Upper lobe of left lung (tissue), 6 donors: ENCODE measurements at places on chromosomes 3 and 15. TPM values are rescaled to one million over a fixed set of nuclear protein-coding genes. Genes with fewer than 3 reads are reported as not detected.

- no peak for DNase-seq
- peaks cover 6% of the 10 kb centered on the region for H3K4me1 ChIP-seq
- H3K27me3 ChIP-seq, result no peaks in the 10 kb centered on the region
- H3K27ac ChIP-seq, result peak overlapping the region; percentile 50
- H3K36me3 ChIP-seq, result no peaks in the 10 kb centered on the region
- no peak overlapping the region for H3K4me3 ChIP-seq
These were observed 113.2 kb downstream of the RFTN1 start for GRCh38 chr3:16400106-16400931.

GRCh38 chr3:85342915-85343314, 384.1 kb downstream of the CADM2 start:
- no peak for DNase-seq
- H3K4me1 ChIP-seq, result no peaks in the 10 kb centered on the region
- no peak overlapping the region for H3K27ac ChIP-seq
- H3K36me3 ChIP-seq, result no peaks in the 10 kb centered on the region
- H3K4me3 ChIP-seq, result no peak overlapping the region

DNA sequence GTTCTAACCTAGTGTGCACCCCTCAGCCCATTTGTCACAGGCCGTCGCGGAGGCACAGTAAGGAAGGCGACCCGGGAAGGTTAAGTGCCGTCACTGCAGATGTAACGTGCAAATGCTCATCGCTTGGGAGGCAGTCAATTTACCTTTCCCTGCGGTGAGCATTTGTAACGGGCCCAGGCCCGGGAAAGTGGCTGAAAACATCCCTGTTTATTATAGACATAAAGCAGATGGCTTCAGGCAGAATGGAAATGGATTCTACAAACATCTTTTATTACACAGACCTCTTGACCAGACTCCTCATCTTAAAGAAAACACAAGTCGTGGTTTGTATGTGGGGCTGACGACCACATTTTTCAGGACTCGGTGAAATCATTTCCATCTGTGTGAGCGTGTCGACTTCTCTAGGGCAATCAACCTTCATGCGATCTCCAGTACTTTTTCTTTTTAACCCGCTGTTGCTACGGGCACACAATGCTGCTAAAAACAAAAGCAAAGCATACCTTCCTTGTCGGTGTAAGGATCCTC, 43.6 kb downstream of the NMNAT3 start:
- peak; percentile 5 for DNase-seq
- no peaks in the 10 kb centered on the region for H3K4me1 ChIP-seq
- no peaks in the 10 kb centered on the region for H3K36me3 ChIP-seq
- no peaks in the 10 kb centered on the region for H3K27me3 ChIP-seq
- no peak overlapping the region for H3K27ac ChIP-seq

GRCh38 chr3:183006396-183007002, 26.2 kb upstream of the DCUN1D1 start:
- H3K4me1 ChIP-seq, result no peaks in the 10 kb centered on the region
- H3K36me3 ChIP-seq, result no peaks in the 10 kb centered on the region
- H3K27ac ChIP-seq, result no peak overlapping the region

- H3K4me3 ChIP-seq, result no peak overlapping the region
- DNase-seq, result no peak
- no peaks in the 10 kb centered on the region for H3K4me1 ChIP-seq
- H3K27ac ChIP-seq, result no peak overlapping the region
- H3K36me3 ChIP-seq, result no peaks in the 10 kb centered on the region
These were observed 15.8 kb downstream of the SLC9A9 start for GRCh38 chr3:143832433-143832832.

DNA sequence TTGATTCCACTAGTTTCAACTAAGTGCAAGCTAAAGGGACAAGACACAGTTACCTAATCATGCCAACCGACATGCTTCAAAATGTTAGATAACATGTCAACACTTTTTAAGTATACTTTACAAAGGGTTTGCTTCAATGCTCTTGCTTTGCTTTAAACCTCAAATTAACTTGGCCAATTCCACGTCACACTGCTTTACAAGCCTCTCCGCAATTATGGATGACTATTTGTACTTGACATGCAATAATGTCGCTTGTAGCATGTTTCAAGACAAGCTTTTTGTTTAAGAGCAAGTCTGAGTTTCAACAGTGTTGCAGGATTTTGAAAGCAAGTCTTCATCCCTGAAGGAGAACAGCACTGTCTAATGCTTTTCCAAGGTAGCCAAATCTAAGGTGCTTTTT, 86.9 kb downstream of the CNTN3 start:
- no peak for DNase-seq
- no peaks in the 10 kb centered on the region for H3K27me3 ChIP-seq
- no peak overlapping the region for H3K27ac ChIP-seq
- H3K36me3 ChIP-seq, result no peaks in the 10 kb centered on the region

DNA sequence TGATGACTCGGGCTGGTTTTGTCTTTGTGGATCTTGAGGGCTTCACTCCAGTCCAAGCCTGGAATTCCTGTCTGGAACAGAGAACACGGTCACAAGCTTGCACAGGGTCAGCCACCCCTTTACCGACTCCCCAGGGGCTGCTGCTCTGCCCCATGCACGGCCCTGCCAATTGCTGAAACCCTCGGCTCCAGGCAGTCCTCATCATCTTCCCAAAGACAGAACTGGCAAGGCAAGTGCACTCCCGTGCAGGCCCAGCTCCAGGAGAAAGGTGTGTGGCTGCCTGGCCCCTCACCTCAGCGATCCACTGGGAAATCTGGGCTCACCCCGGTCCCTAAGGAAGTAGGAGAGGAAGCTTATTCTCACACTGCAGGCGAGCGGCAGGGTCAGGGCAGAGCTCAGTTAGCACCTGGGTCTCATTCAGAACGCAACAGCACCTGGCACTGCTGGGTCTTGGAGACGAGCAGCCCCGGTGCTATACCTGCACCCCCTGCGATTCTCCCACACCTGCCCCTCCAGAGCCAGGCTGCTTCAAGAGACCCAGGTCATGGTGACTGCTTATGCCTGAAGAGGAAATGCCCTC, 7.2 kb downstream of the MAP6D1 start:
- H3K4me3 ChIP-seq, result no peak overlapping the region
- H3K4me1 ChIP-seq, result no peaks in the 10 kb centered on the region
- H3K27me3 ChIP-seq, result no peaks in the 10 kb centered on the region
- H3K36me3 ChIP-seq, result no peaks in the 10 kb centered on the region
- DNase-seq, result peak; percentile 44

DNA sequence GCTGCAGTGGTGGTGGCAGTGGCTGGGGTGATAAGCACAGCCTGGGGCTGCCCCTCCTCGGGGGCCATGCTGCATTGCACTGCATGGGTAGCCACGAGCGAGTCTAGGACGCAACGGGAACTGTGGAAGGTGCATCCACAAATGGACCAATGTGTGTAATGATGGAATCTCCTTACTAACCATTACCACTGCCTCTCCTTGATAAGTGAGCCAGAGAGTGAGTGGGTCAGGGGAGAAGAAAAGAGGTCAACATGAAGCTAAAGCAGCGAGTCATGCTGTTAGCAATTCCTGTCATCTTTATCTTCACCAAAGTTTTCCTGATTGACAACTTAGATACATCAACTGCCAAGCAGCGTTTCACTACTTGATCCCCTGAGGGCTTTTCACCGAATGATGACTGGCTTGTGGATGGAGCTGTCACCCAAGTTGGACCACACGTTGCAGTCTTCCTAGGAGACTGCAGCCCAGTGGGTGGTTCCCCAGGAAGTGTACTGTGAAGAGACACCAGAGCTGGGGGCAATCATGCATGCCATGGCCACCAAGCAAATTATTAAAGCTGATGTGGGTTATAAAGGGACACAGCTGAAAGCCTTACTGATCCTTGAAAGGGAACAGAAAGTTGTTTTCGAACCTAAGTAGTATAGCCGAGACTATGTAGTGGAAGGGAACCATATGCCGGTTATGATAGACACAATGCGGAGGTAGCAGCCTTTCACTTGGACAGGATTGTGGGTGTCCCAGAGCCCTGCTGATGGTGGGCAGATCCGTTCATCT, 20.6 kb downstream of the SAMD7 start:
- DNase-seq, result peak; percentile 36
- no peak overlapping the region for H3K27ac ChIP-seq
- no peaks in the 10 kb centered on the region for H3K36me3 ChIP-seq
- H3K27me3 ChIP-seq, result no peaks in the 10 kb centered on the region

- H3K27me3 ChIP-seq, result no peaks in the 10 kb centered on the region
- no peak for DNase-seq
- H3K36me3 ChIP-seq, result no peaks in the 10 kb centered on the region
- no peak overlapping the region for H3K4me3 ChIP-seq
- no peak overlapping the region for H3K27ac ChIP-seq
These were observed 72.7 kb downstream of the IL1RAP start for GRCh38 chr3:190586631-190587011.

- H3K4me3 ChIP-seq, result no peak overlapping the region
- peaks cover 15% of the 10 kb centered on the region for H3K4me1 ChIP-seq
- no peak for DNase-seq
- H3K27me3 ChIP-seq, result no peaks in the 10 kb centered on the region
- H3K36me3 ChIP-seq, result no peaks in the 10 kb centered on the region
These were observed 136.7 kb upstream of the ADAMTS9 start for GRCh38 chr3:64824394-64824909.

- H3K27me3 ChIP-seq, result no peaks in the 10 kb centered on the region
- H3K4me3 ChIP-seq, result no peak overlapping the region
- H3K4me1 ChIP-seq, result peaks cover 20% of the 10 kb centered on the region
- H3K36me3 ChIP-seq, result no peaks in the 10 kb centered on the region
These were observed 81.2 kb upstream of the ABHD17C start for GRCh38 chr15:80613762-80614365.

DNA sequence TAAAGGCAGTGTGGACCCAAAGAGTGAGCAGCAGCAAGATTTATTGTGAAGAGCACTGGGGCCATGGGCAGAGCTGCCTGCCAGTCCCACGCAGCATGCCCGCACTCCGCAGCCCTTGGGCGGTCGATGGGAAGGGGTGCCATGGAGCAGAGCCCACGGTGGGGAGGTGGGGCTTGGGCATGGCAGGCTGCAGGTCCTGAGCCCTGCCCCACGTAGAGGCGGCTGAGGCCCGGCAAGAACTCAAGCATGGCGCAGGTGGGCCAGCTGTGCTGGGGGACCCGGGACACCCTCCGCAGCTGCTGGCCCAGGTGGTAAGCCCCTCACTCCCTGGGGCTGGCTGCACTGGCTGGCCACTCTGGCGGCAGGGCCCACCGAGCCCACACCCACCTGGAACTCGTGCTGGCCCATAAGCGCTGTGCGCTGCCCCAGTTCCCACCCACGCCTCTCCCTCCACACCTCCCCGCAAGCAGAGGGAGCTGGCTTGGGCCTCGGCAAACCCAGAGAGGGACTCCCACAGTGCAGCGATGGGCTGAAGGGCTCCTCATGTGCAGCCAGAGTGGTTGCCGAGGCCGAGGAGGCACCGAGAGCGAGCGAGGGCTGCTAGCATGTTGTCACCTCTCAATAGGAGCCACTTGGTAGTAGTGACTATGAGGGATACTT, 1218.8 kb upstream of the EPHA6 start:
- peak; percentile 62 for DNase-seq
- no peaks in the 10 kb centered on the region for H3K36me3 ChIP-seq
- no peaks in the 10 kb centered on the region for H3K4me1 ChIP-seq
- H3K27ac ChIP-seq, result no peak overlapping the region

GRCh38 chr15:65369651-65370050, 8.2 kb downstream of the IGDCC3 start:
- no peaks in the 10 kb centered on the region for H3K36me3 ChIP-seq
- H3K4me3 ChIP-seq, result no peak overlapping the region
- no peak overlapping the region for H3K27ac ChIP-seq
- no peak for DNase-seq
- H3K4me1 ChIP-seq, result no peaks in the 10 kb centered on the region

- H3K36me3 ChIP-seq, result no peaks in the 10 kb centered on the region
- H3K27ac ChIP-seq, result no peak overlapping the region
- H3K4me1 ChIP-seq, result no peaks in the 10 kb centered on the region
- DNase-seq, result no peak
These were observed 98.8 kb upstream of the GALNT15 start for GRCh38 chr3:16075647-16076046.

DNA sequence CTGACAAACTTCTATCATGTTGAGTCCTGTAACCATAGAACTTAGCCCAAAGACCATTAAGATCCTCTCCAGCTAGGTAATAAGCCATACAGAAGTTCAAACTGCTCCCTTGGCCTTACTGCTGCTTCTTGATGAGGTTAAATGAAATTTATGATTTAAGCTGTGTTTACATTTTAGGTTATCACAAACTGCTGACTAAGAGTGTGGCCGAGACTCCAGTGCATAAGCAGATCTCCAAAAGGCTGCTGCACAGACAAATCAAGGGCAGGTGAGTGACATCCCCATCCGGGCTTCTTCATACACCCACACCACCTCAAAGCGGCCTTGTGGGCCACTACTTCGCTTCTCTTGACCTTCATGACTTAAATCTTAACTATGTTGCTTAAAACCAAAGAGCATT, 39.0 kb downstream of the KIF7 start:
- DNase-seq, result no peak
- H3K4me1 ChIP-seq, result no peaks in the 10 kb centered on the region
- no peak overlapping the region for H3K4me3 ChIP-seq
- no peaks in the 10 kb centered on the region for H3K27me3 ChIP-seq
- no peak overlapping the region for H3K27ac ChIP-seq

GRCh38 chr3:146637871-146638270, 32.7 kb upstream of the PLSCR5 start:
- H3K27ac ChIP-seq, result no peak overlapping the region
- no peaks in the 10 kb centered on the region for H3K4me1 ChIP-seq
- H3K4me3 ChIP-seq, result no peak overlapping the region
- no peaks in the 10 kb centered on the region for H3K36me3 ChIP-seq

DNA sequence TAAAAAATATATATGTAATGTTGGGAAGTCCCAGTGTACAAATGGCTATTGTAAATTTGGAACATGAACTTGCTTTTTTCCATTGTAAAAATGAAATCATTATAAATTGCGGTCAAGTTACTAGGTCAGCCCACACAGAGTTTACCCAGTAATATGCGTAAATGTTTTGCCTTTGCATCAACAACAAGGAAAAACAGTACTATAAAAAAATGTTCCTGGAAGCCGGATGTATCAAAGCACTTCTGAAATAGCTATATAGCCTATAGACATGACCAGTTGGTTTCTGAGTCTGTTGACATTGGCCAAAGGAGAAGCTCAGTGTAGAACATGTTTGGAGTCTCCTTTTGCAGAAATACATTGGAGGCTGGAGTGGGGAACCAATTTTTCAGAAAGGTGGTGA, 23.2 kb downstream of the CTNNB1 start:
- H3K4me3 ChIP-seq, result no peak overlapping the region
- peaks cover 66% of the 10 kb centered on the region for H3K4me1 ChIP-seq
- H3K36me3 ChIP-seq, result peaks cover 36% of the 10 kb centered on the region
- DNase-seq, result no peak
- no peak overlapping the region for H3K27ac ChIP-seq

DNA sequence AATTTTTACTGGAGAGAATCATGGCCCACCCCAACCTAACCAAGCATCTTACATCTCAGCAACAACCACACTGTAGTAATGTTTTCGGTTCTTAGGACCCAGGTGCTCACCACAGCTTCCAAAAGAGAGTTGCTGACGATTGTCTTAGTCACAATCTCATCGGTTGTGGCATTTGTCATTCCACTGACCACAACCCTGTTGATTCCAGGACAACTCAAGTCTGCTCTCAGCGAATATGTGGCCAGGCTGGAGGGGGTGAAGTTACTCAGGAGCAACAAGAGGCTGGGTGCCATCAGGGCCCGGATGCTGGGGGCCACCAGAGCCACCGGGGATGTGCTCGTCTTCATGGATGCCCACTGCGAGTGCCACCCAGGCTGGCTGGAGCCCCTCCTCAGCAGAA, 25.9 kb downstream of the GALNT15 start:
- no peaks in the 10 kb centered on the region for H3K27me3 ChIP-seq
- no peaks in the 10 kb centered on the region for H3K4me1 ChIP-seq
- no peak overlapping the region for H3K27ac ChIP-seq
- H3K36me3 ChIP-seq, result no peaks in the 10 kb centered on the region

CHL1 gene
- total RNA-seq, result 4.2 TPM

CCR1 gene
- 8.0 TPM for total RNA-seq

RBM6 gene
- total RNA-seq, result 380 TPM

GOLGA8S gene
- not detected for total RNA-seq

CAV3 gene
- total RNA-seq, result 1.1 TPM

MYD88 gene
- 113 TPM for total RNA-seq

LAMB2 gene
- 637 TPM for total RNA-seq
